ENCODE measurements at places on chromosomes 12 and 14.

DNA sequence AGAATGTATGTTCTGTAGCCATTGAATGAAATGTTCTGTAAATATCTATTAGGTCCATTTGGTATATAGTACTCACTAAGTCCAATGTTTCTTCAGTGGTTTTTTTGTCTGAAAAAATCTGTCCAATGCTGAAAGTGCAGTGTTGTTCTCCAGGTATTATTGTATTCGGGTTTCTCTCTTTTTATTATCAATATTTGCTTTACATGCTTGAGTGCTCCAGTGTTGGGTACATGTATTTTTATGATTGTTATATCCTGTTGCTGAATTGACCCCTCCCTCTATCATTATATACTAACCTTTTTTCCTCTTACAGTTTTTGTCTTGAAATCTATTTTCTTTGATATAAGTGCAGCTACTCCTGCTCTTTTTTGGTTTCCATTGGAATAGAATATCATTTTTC is 382.2 kb downstream of the CCER1 start:
- DNase-seq, result no peak

DNA sequence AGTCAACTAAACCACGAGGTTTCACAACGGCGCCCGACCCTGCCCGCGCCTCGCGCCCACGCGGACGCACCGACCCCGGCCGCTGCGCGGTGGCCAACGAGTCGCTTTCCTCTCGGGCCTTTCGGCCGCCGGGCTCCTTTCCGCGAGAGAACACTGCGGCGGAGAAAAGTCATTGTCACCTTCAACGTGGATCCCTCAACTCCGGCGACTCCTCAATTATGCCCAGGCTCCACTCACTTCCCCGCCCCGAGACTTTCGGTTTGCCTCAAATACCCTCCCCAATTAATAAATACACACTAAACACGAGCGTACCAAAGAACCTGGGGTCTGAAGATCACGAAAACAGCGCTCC is 450 bp downstream of the SINHCAF start:
- DNase-seq, result no peak

DNA sequence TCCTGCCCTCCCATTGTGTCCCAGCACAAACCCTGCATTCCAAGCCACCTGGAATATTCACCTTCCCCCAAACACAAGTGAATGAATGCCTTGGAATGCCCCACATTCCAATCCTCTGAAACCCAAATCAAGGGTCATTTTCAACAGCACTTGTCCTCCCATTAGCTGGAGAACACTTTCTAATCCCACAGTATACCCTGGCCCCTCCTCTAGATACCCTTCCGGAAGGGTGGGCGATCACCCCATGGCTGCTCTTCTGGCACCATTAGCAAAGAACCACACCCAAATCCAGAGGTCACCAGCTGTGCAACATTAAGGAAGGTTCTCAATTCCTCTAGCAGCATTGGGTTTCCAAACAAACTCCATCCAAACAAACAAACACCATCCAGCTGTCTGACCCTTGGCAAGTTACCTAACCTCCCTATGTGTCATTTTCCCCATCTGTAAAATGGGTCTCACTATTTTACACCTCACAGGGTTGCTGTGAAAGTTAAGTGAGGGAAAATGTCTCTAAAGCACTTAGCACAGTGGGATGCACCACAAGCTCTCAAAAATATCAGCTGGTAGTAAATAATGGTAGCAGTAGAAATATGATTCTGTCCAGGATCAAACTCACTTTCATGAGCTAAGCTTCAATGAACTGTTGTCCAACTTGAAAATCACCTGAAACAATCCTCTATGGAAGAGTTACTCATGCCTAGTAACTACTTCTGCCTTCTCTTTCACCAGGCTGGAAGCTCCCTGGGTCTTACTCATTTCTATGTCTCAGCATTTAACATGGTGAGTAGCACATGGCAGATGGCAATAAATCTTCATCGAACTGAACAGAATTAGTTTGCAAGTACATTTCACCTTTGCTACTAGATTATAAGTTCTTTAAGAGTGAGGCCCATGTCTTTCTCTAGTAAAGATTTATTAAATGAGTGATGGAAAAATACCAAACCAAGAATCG is 5.3 kb downstream of the NUAK1 start:
- no peak for DNase-seq

DNA sequence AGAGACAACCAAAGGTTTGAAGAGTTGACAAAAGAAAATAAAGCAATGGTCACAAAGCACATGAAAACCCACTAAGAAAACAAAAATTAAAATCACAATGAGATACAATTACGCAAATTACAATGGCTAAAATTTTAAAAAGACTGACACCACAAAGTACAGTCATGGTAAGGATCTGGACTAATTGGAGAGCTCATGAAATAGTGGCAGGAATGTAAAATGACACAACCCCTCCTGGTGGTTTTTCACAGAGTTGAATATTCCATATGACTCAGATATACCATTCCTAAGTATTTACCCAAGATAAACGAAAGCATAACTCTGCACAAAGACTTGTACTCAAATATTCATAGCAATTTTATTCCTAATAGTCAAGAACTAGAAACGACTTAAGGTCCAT is 65.9 kb downstream of the NOVA1 start:
- no peak for DNase-seq

- DNase-seq, result no peak
Observed at GRCh38 chr12:92078167-92079053, 67.2 kb downstream of the BTG1 start.

GRCh38 chr12:76698316-76698715 is 65.6 kb upstream of the ZDHHC17 start:
- DNase-seq, result no peak

DNA sequence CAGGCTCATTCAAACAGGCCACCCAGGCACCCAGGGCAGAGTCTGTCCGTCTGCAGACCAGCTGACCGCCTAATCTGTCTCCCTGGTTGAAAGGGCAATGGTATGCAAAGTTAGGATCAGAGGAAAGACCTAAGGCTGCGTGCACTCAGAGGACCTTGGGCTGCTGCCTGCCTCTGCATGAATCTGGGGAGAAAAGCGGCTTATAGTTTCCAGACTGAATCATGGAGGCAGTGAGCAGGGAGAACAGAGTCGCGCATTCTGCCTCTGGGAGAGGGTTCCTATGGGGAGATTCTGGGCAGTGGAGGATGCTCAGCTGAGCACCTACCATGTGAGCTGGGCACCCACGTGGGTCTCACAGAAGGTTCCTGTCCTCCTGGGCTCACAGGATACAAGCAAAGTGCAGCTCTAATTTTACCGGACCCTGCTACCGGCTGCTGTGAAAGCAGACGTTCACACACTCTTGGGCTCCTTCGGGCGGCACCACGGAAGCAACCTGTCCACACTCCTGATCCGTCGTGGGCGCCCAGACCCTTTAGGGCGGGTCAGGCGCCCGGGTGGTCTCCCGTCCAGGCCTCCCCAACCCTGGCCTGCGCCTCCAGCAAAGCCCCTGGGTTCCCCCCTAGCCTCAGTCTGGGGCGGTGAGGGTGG is 772 bp downstream of the SCARB1 start:
- no peak for DNase-seq

- DNase-seq, result no peak
Observed at GRCh38 chr12:29334937-29335336, 46.0 kb downstream of the ERGIC2 start.

Data from common myeloid progenitor, CD34-positive (primary cell).